IMR-90 (cell line): ENCODE measurements at places on chromosomes 5 and 9. TPM values are rescaled to one million over a fixed set of nuclear protein-coding genes. Genes with fewer than 3 reads are reported as not detected.

SLC36A2 gene
- not detected in 2 replicates for total RNA-seq

NAIP gene
- 1.3 and 1.7 TPM in 2 replicates for total RNA-seq

KIF20A gene
- 106 and 119 TPM in 2 replicates for total RNA-seq

PCDHAC1 gene
- under 0.01 TPM in 1 of 2 replicates, not detected in the other for total RNA-seq

BHMT2 gene
- total RNA-seq, result 0.36 and 0.56 TPM in 2 replicates

CTSV gene
- total RNA-seq, result 0.54 and 0.56 TPM in 2 replicates

NCS1 gene
- total RNA-seq, result 35.8 and 41.0 TPM in 2 replicates

LECT2 gene
- not detected in 2 replicates for total RNA-seq

PSMB7 gene
- total RNA-seq, result 369 and 430 TPM in 2 replicates

TNFSF8 gene
- not detected in 2 replicates for total RNA-seq

ENTPD2 gene
- not detected in 2 replicates for total RNA-seq

SHOC1 gene
- total RNA-seq, result not detected in 2 replicates

FBP1 gene
- not detected in 2 replicates for total RNA-seq

ITK gene
- total RNA-seq, result not detected in 2 replicates

ITGA1 gene
- total RNA-seq, result 74.4 and 95.2 TPM in 2 replicates

RNF20 gene
- total RNA-seq, result 21.3 and 30.8 TPM in 2 replicates
